Ammon's horn (tissue), 1 donor: ENCODE measurements at places on chromosomes 1 and 21.

- DNase-seq = peak; percentile 40
These were observed 14.9 kb upstream of the HJV start for GRCh38 chr1:146036241-146036964.

DNA sequence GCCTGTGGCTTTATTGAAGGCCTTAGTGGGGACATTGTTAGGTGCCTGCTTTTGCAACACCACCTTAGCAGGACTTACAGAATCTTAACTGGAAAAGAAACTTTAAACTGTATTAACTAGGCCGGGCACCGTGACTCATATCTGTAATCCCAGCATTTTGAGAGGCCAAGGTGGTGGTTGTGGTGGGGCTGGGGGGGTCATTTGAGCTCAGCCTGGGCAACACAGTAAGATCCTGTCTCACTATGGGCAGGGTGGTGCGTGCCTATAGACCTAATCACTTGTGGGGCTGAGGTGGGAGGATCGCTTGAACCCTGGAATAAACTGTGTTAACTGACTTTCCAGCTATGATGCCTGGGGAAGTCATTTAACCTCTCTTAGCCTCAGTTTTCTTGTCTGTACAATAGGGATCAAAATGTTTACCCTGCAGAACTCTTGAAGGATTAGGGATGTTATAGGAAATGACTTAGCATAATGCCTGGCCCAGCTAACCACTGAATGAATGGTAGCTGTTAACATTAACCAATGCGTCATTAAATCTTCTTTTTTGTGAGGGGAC is 39.5 kb downstream of the IER5 start:
- no peak for DNase-seq

GRCh38 chr1:228209657-228210056 is 1.8 kb downstream of the OBSCN start:
- DNase-seq = no peak

DNA sequence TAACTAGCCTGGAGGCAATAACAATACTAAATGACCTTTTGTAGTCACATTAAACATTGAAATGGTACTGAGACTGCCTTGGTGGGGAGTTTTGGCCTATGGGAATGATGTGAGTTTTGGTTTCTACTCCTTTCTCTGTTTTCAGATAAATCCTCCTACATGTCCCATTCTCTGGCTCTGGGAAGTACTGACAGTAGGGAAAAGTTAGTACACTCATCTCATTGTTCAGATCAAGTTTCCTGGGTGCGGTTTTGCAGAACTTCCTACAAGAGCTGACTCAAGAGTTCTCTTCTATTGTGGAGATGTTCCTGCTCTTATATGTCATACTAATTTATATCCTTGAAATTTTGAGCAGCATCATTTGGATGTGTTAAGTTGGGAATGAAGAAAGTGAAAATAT is 74.2 kb upstream of the MACF1 start:
- no peak for DNase-seq

- DNase-seq = peak; percentile 97
These were observed 4.2 kb downstream of the SPOCD1 start for GRCh38 chr1:31811605-31812004.

DNA sequence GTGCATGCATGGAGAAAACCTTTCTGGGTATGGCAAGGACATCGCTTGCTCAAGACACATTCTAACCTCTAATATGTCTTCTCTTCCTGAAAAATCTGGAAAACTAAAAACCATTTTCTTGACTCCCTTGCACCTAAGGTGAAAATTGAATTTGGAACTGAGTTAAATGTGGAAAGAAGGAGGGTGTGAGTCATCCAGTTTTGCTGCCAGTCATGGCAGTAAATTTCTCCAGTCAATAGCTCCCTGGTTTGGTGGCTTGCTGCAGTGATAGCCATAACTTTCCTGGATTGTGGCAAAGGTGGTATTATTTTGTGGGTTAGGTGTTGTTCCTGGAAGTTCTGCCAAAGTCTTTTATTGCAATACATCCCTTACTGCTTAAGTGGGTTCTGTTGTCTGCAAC is 2.5 kb downstream of the ZCCHC17 start:
- DNase-seq = peak; percentile 7

GRCh38 chr1:212656730-212657129 is 42.9 kb downstream of the BATF3 start:
- no peak for DNase-seq
